ENCODE measurements at places on chromosomes 7 and 10.

DNA sequence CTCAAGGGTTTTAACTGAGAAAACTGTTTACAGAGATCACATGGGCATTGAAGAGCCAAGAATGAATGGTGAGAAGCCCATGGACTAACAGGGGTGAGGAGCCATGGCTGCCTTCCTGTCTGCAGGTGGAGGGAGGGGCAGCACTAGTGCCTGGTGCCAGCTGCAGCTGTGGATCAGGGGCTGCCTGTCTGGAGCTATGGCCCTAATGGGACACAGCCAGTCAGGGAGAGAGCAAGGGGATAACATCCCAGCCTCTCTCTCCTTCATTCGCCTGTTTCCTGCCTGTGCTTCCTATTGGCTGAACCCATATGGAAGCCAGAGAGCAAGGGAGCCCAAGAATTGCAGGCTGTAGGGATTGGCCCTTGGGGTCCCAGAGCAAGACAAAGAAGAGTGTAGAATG lies 125.8 kb upstream of the GAD2 start:
- no peak for DNase-seq

DNA sequence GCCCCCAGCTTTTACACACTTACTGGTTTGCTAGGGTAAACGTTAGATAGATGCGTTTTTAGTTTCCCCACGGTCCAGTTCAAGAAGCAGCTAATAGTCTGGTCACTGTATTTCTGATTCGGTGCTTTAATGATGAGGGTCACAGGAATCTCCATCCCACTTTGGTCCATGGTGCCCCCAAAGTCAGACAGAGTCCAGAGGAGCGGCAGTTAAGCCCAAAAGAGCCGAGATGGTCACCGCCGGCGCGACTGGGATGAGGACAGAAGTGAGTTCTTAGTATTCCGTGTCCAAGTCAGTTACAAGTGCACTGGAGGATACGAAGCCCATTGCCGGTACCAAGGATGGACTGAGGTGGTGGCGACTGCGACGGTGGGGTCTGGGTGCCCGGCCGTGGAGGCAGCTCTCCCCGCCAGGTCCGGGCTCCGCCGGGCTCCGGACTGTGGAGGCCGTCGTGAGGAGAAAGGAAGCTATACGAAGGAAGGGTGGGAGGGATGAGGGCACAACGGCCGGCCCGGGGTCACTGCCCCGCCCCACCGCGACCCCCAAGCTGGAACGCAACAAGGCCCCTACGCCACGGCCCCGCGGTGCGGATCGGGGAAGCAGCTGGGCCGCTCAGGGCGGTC lies 663 bp downstream of the HERPUD2 start:
- no peak for DNase-seq

DNA sequence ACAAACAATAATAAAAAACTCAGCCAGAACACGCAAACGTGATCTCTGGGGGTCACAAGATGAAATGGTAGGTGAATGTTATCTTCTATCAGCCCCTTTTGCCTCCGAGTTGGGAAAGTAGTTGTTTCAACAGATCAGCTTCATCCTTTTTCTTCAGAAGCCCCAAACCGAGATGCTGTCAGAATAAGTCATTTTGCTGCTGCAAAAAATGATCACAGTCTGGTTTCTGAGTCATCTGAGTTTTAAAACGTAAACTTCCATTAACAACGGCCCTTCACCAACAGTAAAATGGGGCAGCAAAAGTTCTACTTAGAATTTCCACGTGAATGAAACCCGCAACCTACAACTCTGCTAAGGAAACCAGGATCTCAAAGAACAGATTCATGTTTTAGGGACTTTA lies 44.9 kb downstream of the JCAD start:
- no peak for DNase-seq

DNA sequence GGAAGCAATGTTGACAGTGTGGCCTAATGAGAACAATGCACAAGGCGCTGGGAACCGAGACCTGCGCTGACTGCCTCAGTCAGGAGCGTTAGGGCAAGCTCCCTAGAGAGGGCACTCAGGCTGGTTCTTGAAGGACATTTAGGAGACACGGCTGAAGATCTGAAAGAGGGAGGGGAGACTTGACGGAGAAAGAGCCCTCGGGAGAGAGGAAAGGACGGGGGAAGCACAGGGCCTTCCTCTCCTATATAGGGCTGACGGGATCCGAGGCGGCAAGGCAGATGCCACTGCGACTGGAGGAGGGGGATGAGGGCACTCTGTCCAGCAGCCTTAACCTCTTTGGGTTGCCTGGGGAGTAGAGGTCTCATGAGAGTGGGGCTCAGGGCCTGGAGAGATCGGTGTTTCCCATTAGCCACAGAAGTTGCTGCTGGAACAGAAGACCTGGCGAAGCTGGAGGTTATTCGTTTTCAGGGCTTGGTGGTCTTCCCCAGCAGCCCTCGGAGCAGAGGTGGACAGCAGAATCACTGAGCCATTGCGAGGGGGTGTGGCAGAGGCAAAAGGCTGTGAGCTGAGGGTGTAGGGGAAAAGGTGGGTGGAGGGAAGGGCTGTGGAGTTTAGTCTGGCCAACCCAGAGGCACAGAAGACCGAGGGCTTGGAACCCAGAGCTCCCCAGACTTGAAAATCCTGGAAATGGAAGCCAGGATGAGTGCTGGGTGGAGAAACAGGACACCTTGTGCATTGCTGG lies 36.0 kb downstream of the CLEC2L start:
- DNase-seq = no peak

- DNase-seq = peak; percentile 80
Observed at GRCh38 chr10:70513848-70514309, 35.3 kb downstream of the PALD1 start.

DNA sequence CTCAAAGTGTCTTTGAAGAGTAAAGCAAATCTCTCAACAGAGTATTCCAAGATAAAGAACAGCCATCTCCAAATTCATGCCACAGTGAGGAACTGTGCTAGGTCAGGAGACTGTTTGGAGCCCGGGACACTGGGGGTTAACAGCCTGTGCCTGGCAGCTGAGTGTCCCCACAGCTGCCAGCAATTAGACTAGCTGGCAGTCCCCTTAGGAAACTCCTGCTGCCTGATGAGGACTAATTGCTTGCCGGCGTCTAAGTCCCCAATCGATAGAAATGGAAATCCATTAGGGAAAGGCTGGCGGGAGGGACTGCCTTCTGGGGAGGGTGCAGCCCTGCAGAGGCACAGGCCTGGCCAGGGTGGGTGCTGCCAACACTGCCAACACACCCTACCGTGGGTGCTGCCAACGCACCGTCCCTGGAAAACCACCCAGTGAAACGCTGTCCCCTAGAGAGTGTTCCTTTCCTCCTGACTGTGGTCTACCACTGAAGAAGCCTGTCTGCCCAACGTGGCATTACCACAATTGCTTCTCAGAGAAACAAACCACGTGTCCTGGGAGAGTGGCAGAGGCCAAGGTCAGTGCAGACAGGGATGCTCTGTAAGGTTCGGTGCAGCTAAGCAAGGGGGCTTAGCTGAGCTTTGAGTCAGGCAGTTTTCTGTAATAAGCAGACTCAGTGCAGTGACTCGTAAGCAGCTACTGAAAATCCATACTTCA lies 60.8 kb downstream of the XRCC2 start:
- DNase-seq = no peak

- no peak for DNase-seq
Observed at GRCh38 chr10:28587270-28587969, 54.5 kb downstream of the WAC start.

DNA sequence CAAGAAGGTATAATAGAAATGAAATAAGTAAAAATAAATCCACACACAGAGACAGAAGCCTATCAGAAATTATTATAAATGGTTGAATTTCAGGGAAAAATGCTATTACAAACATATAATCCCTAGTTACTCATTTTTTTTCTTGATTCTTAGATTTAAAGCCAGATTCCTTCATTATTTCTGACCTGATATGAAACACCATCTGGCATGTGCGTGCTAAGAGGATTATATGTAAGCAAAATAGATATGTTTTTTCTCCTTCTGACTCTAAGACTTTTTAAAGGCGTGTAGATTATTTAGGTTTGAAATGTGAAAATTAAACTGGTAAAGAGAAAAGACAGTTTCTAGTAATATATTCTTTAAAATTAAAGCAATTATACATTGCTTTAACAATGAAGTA lies 236.7 kb upstream of the ETV1 start:
- DNase-seq = no peak

DNA sequence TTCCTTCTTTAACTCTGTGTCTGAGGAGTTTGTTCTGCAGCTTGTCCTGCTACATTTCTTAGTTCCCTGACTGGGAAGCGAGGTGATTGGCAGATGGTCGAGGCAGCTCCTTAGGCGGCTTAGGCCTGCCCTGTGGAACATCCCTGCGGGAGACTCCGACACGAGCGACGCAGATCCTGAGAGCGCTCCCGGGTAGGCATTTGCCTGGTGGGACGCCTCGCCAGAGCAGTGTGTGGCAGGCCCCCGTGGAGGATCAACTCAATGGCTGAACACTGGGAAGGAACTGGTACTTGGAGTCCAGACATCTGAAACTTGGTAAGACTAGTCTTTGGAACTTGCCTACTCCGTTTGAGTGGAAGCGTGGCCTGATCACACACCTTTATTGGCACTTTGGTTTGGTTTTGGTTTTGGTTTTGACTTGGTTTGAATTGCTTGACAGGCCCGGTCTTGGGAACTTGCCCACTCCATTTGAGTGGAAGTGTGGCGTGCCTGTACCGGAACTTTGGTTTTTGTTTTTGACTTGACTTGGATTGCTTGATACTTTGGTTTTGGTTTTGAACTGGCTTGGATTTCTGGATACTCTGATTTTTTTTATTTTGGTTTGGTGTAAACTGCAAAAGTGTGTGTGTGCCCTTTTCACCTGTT lies 42.6 kb downstream of the MAP3K8 start:
- DNase-seq = no peak

- DNase-seq = no peak
Observed at GRCh38 chr7:74293577-74293908, 4.3 kb downstream of the CLIP2 start.

DNA sequence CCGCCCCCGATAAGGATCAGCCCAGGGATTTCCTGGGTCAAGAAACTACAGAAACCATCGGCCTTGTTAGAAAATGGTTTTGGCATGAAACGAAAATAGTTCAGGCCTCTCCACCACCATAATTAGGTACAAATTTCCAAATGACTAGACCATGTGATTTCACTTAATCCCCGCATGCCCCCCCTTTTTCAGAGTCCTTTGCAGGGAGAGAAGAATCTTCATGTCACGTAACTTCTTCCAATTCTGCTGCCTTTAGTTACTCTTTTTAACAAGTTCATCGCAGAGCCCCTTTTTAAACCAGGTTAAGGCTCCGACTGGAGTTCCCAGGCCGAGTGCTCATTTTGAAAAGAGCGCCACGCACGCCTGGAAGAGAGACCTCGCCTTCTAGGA lies 3.4 kb downstream of the PDGFA start:
- no peak for DNase-seq

DNA sequence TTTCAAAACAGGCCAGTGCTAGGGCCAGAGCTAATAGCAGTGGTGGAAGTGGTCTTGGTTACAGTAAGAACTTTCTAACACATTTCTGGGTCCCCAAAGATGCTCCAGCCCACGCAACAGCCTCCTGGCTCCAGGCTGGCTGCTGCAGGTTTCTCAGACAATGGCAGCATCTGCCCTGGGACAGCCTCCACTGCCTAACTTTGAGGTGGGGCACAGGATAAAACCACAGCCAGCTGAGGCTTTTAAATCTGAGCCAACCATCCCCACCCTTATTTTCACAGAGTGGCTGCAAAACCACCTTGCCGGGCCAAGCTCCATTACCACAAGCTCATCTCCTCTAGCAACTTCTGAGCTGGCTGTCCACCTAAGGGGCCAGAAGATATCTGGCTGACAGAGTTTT lies 84.8 kb downstream of the FAM53B start:
- no peak for DNase-seq

- no peak for DNase-seq
Observed at GRCh38 chr7:135659159-135659846, 3.0 kb upstream of the STMP1 start.

DNA sequence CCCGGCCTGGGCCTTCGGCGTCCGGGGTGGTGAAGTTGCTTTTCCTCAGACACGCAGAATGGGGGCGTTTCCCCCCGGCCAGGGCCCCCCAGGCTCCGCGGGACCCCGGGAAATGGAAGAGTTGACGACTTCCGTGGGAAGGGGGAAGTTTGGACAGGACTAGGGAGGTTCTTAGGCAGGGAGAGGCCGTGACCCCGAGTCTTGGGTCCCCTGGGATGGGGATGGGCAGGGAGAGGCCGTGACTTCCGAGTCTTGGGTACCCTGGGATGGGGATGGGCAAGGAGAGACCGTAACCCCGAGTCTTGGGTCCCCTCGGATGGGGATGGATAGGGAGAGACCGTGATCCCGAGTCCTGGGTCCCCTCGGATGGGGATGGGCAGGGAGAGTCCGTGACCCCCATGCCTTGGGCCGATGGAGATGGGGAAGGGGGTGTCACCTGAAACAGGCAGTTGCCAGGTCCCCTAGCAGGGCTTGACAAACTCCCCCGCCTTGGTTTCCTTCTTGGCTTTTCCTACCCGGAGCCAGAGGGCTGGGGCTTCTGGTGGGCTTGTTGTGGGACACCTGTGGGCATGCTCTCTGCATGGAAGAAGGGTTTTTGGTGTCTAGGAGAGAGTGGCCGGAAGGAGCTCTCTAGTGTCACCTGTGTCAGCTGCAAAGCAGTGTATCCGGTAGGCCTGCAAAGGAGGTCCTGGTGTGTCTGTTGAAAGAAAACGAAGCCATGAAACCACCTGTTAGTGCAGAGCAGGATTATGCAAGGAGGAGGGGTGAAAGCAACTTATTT lies 1.1 kb downstream of the TRRAP start:
- DNase-seq = peak; percentile 60

GRCh38 chr10:49129376-49129775 lies 4.4 kb downstream of the FAM170B start:
- no peak for DNase-seq

DNA sequence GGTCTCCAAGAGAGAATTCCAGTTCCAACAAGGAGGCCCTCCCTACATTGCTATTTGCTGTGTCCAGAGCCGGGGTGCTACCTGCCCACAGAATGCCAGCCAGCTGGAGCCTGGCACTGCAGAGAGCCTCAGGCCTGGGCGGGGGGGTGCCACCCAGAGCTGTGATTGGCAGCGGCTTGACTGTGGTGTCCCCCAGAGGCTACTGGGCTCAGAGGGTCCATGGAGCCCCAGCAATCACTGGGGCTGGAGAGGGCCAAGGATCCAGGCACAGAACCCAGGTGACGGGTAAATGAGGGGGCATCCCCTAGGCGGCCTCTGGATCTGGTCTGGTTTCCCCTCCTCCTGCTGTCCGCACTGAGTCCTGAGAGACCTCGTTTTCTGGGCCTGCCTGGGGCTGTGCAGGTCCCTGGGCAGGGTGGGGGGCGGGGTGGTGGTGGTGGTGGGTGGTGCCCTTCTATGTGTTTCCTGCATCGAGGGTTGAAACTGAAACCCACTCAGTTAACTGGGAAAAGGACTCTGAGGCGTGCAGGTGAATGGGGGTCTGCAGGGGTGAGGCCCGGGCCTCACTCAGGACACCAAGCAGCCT lies 12.6 kb downstream of the DPYSL4 start:
- DNase-seq = no peak

DNA sequence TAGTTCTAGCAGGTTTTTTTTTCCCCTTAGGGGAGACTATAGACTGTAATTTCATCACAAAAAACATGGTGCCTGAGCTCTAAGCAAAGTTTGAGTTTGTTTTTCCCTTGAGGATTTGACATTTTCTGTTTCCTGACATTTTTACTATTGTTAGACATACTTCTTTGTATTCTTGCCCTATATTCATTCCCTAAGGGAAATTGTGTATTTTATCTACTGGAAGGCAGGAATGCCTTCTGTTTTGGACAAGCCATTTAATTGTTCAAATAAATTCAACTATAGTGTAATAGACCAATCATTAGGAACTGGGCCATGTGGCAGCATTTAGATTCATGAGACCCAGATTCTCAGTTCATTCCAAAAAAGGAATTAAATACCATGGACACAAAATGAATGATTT lies 335.0 kb downstream of the EXOC4 start:
- DNase-seq = no peak

All from GM18507 (cell line).